Vagina (tissue), 2 donors: ENCODE measurements at places on chromosomes 7 and 10.

DNA sequence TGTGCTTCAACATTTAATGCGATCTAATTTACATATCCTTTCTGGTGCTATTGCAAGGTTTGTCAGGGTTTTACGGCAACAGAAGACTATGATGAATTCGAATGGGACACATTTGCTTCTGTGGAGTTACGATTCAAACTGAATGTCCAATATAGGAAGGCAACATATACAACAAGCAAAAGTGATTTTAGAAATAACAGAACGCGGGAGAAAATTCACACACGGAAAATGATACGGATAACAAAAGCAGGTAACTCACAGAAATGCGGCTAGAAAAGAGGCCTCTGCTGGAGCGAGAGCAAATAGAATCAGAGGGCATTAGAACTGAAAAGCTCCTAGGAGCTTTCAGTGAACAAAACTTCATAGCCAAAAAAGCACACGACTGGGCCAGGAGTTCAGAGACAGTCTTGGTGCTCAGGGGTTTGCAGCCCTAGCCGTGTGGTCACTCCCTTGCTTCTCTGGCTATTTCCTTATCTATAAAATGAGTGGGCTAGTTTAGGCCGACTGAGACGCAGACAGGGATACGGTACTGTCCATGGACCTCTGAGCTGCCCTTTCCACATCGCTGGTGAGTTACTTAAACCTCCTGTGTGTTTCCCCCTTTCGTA lies 557 bp upstream of the TAX1BP1 start:
- no peak for DNase-seq

GRCh38 chr10:91672021-91672608 lies 39.2 kb upstream of the PPP1R3C start:
- no peak for DNase-seq

DNA sequence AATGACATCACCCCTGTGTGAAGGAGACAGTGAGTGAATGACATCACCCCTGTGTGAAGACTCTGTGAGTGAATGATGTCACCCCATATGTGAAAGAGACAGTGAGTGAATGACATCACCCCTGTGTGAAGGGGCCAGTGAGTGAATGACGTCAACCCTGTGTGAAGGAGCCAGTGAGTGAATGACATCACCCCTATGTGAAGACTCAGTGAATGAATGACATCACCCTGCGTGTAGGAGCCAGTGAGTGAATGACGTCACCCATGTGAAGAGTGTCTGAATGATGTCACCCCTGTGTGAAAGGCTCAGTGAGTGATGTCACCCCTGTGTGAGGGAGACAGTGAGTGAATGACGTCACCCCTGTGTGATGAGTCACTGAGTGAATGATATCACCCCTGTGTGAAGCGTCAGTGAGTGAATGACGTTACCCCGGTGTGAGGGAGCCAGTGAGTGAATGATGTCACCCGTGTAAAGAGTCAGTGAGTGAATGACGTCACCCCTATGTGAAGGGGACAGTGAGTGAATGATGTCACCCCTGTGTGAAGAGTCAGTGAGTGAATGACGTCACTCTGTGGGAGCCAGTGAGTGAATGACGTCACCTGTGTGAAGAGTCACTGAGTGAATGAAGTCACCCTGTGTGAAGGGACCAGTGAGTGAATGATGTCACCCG lies 478.1 kb downstream of the PTPRN2 start:
- no peak for DNase-seq

DNA sequence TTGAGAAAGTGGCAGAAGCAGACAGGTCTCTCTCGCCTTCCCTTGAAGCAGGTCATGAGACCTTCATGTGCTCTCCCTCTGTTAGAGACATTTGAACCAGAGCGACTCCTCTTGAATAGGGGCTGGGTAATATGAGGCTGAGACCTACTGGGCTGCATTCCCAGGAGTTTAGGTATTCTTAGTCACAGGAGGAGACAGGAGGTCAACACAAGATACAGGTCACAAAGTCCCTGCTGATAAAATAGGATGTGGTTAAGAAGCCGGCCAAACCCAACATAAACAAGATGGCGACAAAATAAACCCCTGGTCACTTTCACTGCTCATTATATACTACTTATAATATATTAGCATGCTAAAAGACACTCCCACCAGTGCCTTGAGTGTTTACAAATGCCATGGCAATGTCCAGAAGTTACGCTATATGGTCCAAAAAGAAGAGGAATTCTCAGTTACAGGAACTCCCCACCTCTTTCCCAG lies 43.5 kb upstream of the MSRB2 start:
- no peak for DNase-seq

GRCh38 chr7:121024611-121025010 lies 36.1 kb downstream of the CPED1 start:
- DNase-seq: no peak

GRCh38 chr10:35486297-35486990 lies 118.7 kb upstream of the GJD4 start:
- DNase-seq: no peak

DNA sequence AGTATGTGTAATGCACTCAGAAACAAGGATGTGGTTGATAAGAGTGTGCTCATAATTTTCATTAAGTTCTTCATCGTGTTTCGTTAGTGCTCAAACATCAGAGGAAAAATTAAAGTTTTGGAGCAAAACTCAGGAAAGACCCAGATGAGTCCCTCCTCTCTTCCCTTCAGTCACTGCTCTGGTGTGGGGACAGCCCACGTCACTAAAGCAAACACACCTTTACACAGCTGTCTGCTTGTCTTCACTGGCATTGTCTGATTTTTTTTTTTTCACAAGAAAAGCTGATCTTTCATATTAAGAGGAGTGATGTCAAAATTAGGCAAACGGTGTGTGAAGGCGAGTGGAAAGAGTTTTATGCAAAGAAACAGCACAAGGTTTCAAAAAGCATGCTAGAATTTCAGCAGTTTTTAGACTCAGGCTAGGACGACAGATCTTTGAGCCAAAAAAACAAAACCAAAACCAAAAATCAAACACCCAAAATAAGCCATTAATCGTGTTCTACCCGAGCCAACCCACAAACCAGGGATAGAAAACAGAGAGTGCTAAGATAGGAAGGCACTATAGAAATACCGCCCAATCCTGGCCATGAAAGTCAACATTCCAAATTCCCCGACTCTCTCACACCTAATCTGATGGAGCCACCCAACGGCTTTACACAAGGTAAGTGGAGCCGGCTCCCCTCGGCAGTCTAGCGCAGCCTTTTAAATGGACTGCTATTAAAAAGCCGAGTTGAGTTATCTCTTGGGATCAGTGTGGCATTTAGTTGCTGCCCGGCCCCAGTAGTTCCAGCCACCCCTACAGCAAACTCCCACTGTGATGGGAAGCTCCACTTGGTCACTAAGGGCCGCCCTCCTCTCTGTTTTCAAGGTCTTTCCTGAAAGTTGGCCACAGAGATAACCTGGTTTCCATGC lies 27.9 kb upstream of the GATA3 start:
- peak; percentile 58 for DNase-seq

DNA sequence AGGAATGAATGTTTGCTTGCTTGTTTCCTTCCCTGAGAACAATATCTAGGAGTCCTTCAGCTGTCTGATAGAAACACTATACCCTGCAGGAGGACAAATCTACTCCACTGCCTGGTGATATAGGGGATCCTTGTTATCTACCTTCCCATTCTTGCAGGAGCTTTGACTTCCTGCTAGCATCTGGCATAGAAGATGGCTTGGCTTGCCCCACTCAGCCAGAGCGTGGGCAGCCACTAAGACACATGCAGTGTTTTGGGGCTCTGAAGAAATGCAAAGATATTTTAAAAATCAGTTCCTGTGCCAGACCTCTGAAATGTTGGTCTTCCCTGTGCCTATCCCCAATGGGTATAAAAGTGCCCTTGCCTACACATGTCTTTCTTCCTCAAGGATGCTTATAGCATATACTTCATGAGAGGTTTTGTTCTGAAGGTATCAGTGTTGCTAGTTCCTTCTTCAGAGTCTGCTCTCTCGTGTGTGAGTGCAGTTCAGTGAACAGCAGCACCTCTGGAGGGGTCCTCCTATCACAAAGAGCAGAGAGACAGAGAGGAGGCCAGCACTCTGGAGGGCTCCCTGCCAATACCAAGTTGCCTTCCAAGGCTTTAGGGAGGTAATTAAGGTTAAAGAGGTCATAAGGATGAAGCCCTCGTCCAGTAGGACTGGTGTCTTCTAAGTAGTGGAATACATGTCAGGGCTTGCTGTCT lies 149.1 kb upstream of the CALCR start:
- no peak for DNase-seq

DNA sequence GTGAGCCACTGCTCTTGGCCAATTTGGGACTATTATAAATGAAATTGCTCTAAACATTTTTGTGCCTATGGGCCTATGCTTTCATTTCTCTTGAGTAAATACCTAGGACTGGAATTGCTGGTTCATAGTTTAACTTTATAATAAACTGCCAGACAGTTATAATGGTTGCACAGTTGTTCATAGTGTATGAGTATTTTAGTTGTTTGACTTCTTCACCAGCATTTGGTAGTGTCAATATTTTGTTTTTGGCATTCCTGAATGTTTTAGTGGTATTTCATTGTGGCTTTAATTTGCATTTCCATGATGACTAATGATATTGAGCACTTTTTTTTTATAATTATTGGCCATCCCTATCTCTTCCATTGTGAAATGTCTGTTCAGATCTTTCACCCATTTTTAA lies 29.5 kb downstream of the PLEKHA8 start:
- DNase-seq: no peak

DNA sequence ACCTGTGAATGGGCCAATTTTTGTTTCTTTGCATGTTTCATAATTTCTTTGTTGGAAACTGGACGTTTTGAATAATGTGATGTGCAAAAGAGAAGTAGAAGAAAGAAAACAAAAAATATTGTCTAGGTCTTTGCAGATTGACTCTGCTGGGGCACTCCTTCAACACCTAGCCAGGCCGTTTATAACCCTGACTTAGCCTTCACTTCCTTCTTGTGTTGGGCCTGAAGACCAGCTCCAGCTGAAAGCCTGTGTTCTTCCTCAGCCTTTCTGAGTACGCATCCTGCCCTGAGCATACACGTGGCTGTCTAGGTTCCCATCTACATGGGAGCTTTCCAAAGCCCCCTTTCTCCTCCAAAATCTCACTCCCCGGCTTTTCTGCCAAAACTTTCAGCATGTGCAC lies 41.9 kb downstream of the LMTK2 start:
- DNase-seq: no peak

- DNase-seq: no peak
Observed at GRCh38 chr10:62352356-62352970, 21.7 kb upstream of the ZNF365 start.

GRCh38 chr10:18610517-18610916 lies 40.9 kb downstream of the NSUN6 start:
- DNase-seq: no peak

GRCh38 chr7:620885-621284 lies 101.2 kb upstream of the PDGFA start:
- no peak for DNase-seq

DNA sequence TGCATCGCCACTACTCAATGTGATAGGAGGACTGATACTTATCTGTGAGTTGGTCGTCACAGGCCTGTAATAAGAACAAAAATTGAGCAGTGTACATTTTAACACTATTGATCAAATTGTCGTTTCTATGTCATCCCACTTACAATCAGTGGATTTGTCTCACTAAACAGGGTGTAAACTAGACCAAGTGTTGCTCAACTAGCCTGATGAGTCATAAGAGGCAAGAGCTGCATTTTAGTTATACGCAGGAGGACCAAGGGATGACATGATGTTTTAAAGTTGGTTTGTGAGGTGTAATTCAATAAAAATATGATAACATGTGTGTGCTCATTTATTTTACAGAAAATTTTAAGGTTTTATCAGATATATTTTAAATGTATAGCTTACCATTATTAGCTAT lies 1239.2 kb downstream of the REEP3 start:
- no peak for DNase-seq

DNA sequence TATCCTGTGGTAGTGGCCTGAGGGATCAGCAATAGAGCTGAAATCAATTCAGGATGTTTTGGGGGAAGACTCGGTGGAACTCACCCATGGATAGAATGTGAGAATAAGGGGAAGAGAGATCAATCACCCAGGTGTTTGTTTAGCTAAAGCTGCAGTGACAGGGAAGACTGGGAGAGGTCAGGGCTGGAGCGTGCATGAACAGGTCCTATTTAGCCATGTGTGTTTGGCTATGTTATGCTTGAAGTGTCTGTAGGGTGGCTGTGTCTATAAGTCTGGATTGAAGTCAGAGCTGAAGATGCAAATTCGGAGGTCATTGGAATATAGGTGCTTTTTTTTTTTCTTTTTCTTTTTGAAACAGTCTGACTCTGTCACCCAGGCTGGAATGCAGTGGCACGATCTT lies 4.6 kb downstream of the ATP6V1F start:
- DNase-seq: no peak

GRCh38 chr7:149721084-149721601 lies 52.2 kb downstream of the ZNF467 start:
- no peak for DNase-seq

DNA sequence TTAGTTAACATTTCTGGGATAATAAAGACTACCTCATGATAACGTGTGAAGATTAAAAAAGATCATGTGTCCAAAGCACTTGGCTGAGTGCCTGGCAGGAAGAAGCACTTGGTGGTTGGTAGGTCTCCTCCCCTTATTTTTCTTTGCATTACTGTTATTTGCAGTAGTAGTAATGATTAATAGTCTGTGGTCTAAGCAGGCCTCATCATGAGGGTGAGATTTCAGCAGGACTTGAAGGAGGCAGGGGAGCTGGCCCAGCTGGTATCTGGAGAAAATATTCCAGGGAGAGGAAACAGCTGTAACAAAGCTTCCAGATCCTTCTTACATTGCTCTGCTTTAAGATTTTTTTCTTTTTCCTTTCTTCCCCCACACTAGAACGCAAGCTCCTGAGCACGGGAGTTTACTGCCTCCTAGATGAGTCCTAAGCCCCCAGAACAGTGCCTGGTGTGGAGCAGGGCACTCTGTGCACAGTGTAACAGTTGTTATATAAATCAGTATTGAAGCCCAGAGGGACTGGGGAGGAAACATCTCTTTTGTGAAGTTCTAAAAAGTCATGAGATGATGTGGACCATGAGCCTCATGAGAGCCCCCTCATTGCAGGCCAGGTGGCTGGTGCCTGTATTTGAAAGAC lies 31.1 kb upstream of the RHEB start:
- DNase-seq: no peak

GRCh38 chr10:13978533-13979115 lies 352.1 kb downstream of the FRMD4A start:
- no peak for DNase-seq

GRCh38 chr10:71597821-71598498 lies 121.6 kb downstream of the C10orf105 start:
- DNase-seq: no peak
